ENCODE measurements at places on chromosomes 16 and 17. TPM values are rescaled to one million over a fixed set of nuclear protein-coding genes. Genes with fewer than 3 reads are reported as not detected.

ELP5 gene
- total RNA-seq: 43.5 TPM

KRT27 gene
- not detected for total RNA-seq

DNA sequence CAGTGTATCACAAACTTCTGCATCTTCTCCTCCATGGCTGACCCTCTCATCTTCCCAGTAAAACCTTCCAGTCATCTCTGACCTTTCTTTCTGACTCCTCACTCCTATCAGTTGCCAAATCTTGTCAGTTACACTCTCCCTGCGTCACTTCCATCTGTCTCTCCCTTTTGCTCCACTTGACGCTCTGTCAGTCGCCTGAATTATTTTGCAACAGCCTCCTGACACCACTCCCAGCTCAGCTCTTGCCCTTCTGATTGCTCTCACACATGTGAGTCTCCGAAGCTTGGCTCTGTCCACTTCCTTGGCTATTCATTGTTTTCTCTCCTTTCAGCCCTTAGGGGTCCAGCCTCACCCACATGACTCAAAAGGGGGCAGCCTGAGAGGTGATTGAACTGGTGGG, 27.7 kb downstream of the DHRS7C start:
- no peaks in the 10 kb centered on the region for H3K36me3 ChIP-seq
- no peak for DNase-seq
- H3K27ac ChIP-seq: no peak overlapping the region
- H3K4me3 ChIP-seq: no peak overlapping the region
- H3K4me1 ChIP-seq: no peaks in the 10 kb centered on the region

DNA sequence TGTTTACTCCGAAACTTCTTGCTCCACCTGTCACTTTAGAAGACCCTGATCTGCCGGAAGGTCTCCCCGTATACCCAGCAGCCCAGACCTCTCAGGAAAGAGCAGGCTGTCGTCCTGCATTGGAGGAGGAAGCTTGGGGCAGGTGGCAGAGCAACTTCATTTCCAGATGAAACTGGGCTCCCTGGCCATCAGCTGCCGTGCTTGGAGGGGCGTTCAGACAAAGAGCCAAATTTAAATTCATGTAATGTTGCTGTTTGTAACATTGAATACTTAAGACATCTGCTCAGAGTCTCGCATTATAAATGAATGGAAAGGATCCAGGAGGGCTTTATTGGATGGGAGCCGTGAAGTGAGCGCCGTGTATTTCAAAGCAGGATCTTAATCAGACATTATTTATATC, 628.5 kb downstream of the MAF start:
- H3K4me1 ChIP-seq: peaks cover 1% of the 10 kb centered on the region
- no peaks in the 10 kb centered on the region for H3K36me3 ChIP-seq
- no peak for DNase-seq
- no peak overlapping the region for H3K27ac ChIP-seq
- no peak overlapping the region for H3K4me3 ChIP-seq

DNA sequence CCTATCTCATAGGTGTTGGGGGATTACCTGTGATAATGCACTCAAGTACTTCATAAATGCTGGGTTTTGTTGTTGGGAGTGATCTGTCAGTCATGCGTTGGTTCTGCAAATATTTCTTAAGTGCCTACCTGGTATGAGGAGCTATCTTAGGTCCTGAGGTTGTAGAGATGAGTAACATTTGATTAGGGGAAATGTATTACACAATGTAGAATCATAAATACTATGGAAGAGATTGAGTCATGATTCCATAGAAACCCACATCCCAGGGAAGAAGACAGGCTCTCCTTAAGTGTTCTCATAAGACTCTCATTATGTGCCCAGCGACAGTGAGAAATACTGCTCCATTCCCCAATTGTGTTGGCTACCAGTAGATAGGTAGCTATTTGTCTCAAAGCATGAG, 240.1 kb downstream of the FTO start:
- H3K36me3 ChIP-seq: no peaks in the 10 kb centered on the region
- H3K4me3 ChIP-seq: no peak overlapping the region
- H3K27ac ChIP-seq: no peak overlapping the region
- no peak for DNase-seq

- H3K4me1 ChIP-seq: peaks cover 4% of the 10 kb centered on the region
- H3K4me3 ChIP-seq: no peak overlapping the region
- no peaks in the 10 kb centered on the region for H3K36me3 ChIP-seq
- H3K27me3 ChIP-seq: peaks cover 24% of the 10 kb centered on the region
These were observed 231.1 kb downstream of the UTP18 start for GRCh38 chr17:51491416-51491815.

- peak overlapping the region; percentile 33 for H3K27ac ChIP-seq
- peaks cover 4% of the 10 kb centered on the region for H3K36me3 ChIP-seq
- peak; percentile 87 for DNase-seq
- peaks cover 41% of the 10 kb centered on the region for H3K4me1 ChIP-seq
These were observed 83.5 kb downstream of the MARCHF10 start for GRCh38 chr17:62724398-62725146.

Data from natural killer cell treated with Interleukin-12 subunit alpha and Interleukin-12 subunit beta and Interleukin-15 and Interleukin-18, amount 100 ng/mL, for 72 hours (primary cell).